SJSA1 (cell line): ENCODE measurements at places on chromosomes 7 and 10.

DNA sequence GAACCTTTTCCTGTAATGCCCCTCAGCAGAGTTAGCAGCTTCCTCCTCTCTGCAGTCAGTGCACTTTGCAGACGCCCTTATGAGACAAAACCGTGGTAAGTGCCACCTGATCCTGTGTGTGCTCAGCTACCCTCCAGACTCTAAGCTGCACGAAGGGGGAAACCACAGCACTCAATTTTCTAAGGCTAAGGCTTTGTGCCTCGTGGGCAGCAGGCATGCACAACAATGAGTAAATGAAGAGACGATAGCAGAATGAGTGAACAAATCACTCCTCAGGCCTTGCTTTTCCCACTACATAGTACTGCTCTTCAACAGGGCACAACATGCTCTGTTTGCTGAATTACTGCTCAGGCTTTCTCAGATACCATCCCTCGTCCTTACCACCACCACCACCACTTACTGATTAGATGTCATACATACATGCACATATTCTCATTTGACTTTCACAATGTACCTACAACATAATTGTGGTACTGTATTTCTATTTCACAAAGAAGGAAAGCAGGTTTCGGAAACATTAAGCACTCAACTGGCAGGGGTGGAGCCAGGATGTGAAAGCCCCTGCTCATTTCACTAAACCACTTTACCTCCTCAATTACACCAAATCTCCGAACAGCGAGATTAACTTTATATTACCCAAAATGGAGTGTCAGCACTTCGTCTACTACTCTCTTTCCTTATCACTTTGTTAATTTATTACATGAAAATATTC lies 85.4 kb downstream of the ICA1 start:
- DNase-seq: no peak

GRCh38 chr10:49200854-49201253 lies 12.7 kb upstream of the TMEM273 start:
- DNase-seq: no peak

GRCh38 chr7:37901890-37902524 lies 14.6 kb downstream of the SFRP4 start:
- DNase-seq: no peak

DNA sequence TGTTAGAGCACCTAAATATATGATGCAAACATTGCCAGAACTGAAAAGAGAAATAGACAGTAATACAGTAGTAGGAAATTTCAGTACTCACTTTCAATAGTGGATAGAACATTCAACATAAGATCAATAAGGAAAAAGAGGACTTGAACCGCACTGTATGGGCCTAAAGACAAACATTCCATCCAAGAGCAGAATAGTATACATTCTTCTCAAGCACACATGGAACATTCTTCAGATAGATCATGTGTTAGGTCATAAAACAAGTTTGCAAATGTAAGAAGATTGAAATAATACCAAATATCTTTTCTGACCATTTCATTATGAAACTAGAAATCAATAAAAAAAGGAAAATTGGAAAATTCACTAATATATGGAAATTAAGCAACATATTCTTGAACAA lies 185.4 kb upstream of the FOXP2 start:
- DNase-seq: no peak

DNA sequence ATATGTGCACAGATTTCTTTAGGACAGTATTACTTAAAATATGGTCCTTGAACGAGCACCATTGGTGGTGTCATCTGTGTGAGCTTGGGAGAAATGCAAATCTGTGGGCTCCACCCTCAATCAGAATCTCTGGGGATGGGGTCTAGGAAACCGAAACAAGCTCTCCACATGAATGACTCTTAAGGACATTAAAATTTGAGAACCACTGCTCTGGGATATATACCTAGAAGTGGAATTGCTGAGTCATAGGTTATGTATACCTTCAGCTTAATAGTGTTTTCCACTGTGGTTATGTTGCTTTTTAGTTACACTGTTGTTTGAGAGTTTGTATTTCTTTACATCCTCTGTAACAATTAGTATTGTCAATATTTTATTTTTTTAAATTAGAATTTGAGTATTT lies 24.0 kb downstream of the ZNRF2 start:
- DNase-seq: no peak

- no peak for DNase-seq
Measured at GRCh38 chr7:37338966-37339365, 109.7 kb downstream of the ELMO1 start.

DNA sequence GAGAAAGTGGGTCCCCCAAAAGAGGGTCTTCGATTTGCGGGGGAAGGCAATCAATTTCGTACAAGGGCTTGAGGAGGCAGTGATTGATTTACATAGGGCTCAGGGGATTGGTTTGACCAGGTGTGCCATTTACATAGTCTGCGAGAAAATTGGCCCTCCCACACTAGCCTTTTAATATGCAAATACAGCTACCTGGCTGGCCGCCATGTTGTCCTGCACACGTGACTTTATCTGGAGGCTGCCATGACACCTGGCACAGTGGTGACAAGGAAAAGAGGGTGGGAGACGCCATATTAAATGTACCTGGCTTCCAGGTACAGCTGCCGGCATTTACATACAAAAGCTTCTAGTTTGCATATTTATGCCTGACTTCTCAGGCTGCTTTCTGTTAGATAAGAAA lies 1577.2 kb upstream of the LRRTM3 start:
- no peak for DNase-seq

DNA sequence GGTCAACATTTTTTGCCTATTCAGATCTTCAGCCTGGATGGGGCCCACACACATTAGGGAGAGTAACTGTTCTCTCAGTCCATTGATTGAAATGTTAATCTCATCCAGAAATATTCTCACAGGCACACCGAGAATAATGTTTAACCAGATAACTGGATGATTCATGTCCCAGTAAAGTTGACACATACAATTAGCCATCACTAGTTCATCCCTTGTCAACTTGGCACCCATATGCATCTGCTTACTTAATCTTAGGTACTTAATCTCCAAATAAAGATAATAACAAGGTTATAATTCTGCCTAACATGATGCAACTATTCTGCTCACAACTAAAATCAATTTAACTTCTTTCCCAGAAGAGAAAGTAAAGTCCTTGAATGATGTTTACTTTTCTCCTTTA lies 502.6 kb downstream of the ADRA2A start:
- no peak for DNase-seq

DNA sequence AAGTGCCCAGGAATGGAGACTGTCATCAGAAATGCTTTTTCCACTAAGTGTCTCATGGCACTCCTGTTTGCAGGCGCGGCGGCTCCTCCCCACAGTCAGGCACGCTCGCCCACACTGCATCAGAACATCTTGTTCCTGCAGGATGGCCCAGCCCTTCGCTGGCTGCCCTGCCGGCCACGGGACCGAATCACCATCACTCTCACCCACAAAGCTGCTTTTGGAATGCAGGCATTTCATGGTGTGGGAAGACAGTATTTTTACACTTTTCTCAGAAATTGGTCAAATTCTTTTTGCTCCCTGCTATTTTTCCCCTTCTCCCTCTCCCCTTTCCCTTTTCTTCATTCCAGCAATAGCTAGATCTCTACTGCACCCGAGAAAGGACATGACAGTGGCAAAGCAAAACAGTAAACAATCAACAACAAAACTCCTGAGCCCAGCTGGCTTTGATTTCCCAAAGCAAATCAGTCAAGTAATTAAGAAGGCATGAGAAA lies 176.1 kb upstream of the TNS3 start:
- DNase-seq: peak; percentile 68
